ENCODE measurements at places on chromosomes 5 and 9.

- DNase-seq, result no peak
These were observed 57.1 kb downstream of the ENTREP1 start for GRCh38 chr9:69382135-69382534.

GRCh38 chr9:21429191-21429590 is 11.0 kb upstream of the IFNA1 start:
- DNase-seq, result no peak

DNA sequence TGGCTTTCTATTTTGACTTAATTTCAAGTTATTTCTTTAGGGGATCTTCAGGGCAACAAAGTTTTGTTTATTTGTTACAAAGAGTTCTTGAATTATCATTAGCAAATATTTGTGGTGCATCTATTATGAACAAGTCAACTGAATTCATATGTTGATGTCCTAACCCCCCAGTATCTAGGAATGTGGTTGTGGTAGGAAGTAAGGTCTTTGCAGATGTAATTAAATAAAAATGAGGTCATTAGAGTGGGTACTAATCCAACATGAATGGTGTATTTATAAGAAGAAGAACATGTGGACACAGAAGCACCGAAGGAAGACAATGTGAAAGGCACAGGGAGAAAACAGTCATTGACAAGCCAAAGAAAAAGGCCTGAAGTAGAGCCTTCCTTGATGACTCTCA is 474.0 kb upstream of the DAB2 start:
- no peak for DNase-seq

DNA sequence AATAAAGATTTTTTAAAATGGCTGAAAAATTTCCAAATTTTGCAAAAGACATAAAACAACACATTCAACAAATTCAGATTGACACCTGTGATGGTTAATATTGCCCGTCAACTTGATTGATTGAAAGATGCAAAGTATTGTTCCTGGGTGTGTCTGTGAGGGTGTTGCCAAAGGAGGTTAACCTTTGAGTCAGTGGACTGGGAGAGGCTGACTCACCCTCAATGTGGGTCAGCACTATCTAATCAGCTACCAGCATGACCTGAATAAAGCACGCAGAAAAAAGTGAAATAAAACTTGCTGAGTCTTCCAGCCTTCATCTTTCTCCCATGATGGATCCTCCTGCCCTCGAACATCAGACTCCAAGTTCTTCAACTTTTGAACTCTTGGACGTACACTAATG is 868.0 kb upstream of the CTNND2 start:
- DNase-seq, result peak; percentile 75

DNA sequence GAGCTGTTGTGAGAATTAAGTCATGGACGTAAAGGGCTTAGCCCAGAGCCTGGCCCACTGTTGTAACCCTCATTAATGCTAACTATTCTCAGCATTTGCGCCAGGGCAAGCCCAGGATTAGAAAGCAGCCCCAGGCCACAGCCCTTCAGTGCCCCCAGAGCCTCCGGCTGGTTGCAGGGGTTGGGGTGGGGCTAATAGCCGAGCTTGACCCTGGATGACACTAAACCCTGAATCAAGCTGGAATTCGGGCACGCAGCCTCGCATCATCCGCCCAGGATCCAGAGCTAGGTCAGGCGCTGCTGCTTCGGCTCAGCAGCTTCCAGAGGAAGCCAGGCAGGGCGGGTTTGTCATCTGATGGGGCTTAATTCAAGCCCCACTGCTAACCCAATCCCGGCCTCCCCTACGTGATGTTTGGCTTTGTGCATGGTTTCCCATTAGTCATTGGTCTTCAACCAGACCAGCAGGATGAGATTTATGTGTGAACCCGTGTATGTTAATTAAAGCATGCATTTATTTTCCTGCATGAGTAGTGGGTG is 1.2 kb upstream of the MEGF9 start:
- DNase-seq, result no peak

- peak; percentile 29 for DNase-seq
These were observed 175.8 kb upstream of the CHD1 start for GRCh38 chr5:99104538-99105132.

GRCh38 chr5:139210585-139210984 is 12.4 kb upstream of the SIL1 start:
- DNase-seq, result no peak

- no peak for DNase-seq
These were observed 6.1 kb downstream of the SCAI start for GRCh38 chr9:125137200-125137599.

DNA sequence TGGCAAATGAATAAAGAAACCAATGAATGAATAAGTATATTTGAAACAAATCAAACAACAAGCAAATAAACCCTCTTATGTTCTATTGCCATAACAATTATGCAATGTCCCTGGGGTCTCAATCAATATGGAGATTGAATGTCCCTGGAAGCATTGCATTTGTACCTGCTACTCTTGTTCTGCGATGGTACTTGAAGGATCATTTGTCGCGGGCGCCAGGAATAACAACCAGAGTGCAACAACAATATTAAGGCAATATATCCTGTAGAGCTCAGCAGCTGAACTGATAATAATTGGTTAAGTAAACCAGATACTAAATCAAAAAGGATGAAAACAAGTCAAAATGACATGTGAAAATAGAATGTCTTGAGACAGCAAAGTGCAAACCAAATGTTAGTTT is 1001.9 kb upstream of the NUDT12 start:
- no peak for DNase-seq

DNA sequence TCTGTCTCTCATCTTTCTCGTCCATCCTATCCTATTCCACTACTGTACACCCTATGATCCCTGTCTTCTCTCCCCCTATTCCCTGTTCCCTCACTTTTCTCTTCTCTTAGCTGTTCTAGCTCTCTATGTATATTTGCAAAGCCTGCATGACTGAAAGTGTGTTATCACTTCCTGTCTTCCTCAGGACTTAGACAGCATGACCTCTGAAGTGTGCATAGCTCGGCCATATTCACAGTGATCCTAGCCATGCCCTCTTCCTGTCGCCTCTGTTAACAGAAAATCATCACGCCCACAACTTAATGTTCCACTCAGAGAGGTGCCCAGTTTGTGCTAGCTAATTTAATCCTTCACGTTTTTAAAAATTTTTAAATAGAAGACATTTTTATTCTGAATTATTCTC is 35.8 kb upstream of the CDH6 start:
- DNase-seq, result no peak

- peak; percentile 86 for DNase-seq
These were observed 31.4 kb upstream of the EGFL7 start for GRCh38 chr9:136631038-136632000.
